ENCODE measurements at places on chromosomes 6 and 20.

DNA sequence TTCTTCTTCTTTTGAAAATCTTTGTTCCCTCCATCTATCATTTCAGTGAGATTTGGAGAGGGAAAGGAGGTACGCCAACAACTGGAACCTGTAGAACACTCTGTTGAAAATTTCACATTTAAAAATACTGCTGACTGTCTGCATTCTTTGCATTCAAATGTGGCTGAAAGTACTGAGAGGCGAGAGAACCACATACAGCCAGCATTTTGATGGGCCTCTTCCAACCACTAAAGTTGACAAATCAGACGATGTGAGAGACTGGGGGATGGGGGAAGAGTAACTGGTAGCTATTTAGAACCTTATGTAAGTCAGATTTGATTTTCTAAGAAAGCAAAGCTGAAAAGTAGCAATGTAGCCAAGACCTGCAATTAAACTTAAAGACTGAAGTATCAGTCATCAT lies 77.5 kb downstream of the FKBP5 start:
- no peak for DNase-seq

DNA sequence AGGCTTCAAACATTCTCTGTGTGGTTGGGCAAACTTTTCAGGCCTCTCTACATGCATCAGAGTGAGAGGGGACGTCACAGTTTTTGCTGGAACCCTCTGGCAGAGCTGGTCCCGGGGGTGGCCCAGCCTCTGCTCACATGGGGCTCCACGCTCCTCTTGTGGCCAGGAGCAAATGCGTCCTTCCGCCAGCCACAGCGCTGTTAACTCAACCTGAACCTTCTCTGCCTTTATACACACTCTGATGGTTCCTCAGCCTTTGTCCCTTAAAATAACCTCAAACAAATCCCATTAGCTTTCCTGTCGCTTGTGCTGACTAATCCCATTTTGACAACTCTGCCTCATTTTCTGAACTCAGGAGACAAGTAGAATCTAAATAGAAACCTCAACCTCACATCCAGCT lies 39.4 kb upstream of the TGM6 start:
- DNase-seq: no peak

DNA sequence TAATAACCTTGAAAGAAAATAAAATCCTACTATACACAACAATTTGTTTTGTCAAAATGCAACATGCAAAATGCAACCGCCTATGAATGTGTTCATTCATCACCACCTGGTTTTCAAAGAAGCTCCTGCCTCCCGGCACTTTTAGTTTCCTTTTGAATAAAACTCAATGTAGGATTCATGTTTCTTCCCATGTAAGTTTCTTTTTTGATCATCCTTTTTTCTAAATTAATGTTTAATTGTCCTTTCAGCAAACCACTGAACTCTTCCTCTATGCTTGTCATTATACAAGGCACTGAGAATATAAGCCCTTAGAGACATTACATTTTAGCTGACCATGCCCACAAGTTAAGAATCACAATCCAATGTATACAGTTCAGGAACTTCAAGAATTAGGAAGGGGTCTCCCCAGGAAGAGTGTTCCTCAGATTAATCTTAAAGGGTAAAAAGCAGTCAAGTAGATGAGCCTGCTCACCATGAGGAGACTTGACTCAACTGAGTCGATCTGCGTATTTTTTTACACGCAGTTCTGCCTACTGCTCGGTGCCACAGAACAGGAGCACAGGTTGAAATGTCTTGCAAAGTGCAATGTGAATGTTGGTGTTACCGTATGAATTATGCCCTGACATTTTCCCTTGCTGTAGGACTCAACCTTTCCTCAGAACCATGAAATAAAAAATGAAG lies 7.2 kb upstream of the THEMIS start:
- no peak for DNase-seq

DNA sequence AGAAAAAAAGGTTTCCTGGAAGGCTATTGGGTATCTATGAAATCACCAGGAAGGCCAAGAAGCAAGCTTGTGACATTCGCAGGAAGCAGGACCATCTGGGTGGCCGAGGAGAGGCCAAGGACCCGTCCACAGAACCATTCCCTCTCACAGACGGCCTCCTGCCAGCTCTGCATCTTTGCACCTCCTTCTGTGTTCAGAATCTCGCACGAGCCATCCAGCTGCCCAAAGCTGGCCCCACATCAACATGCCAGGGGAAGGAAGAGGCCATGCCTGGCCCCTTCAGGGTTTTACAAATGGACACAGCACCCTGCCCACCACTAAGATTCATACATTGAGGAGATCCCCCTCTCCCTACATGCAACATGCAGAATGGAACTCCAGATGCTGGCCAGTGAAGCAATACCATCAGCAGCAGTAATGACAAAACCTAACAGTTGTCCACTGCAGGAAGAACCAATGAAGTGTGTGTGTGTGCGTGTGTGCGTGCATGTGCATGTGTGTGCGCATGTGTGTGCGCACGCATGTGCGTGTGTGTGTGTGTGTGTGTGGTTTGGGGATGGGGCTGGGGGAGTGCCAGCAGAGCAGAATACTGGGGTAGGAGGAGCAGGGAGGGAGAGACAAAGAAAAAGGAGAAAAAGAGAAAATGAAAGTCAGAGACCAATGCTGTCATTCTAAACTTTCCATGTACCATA lies 184.2 kb upstream of the FOXQ1 start:
- no peak for DNase-seq

GRCh38 chr6:91539456-91539855 lies 952.6 kb upstream of the MAP3K7 start:
- DNase-seq: no peak

Data from stimulated activated CD4-positive, alpha-beta T cell treated with anti-CD3 and anti-CD28 coated beads, Interleukin-1b, Interleukin-23, amount 100 ng/mL, for 4 hours (primary cell).